ENCODE measurements at places on chromosomes 1 and 21. TPM values are rescaled to one million over a fixed set of nuclear protein-coding genes. Genes with fewer than 3 reads are reported as not detected.

Gene HENMT1
- 10.8 TPM for total RNA-seq

DNA sequence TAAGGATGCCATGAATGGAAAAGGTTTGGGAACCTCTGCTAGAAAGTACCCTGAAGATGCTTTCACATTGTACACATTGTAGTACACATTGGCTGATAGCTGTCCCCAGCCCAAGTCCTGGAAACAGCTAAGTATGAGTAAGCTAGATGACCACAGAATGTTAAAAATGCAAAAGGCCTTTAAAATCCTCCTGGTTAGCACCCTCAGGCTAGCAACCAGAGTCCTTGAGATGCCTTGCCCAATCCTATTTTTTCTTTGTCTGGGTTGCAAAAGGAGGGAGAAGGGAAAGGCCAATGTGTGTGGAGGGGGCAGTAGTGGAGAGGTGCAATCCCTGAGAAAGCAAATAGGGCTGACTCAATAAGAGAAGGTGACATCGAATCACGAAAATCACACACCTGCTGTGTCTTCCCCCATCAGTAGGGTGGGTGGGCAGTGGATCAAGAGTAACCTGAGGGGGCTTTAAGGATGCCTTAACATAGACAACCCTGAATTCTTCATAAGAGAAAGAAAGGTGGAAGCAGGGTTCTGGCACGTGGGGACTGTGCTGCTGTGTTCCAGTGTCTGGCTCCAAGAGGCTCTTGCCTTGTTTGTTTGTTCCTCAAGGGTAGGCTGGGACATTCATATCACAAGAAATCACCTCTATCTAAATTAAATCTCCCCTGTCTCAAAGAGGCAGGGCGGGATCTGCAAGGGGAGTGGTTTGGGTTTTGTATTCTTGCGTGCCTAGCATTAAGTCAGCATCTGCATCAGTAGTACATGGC is 266.2 kb upstream of the PLXNA2 start:
- peaks cover 14% of the 10 kb centered on the region for H3K27me3 ChIP-seq
- H3K36me3 ChIP-seq: no peaks in the 10 kb centered on the region
- DNase-seq: no peak
- no peak overlapping the region for H3K27ac ChIP-seq
- no peak overlapping the region for H3K4me3 ChIP-seq
- H3K4me1 ChIP-seq: peaks cover 5% of the 10 kb centered on the region

GRCh38 chr1:230778916-230779590 is 31.9 kb downstream of the CAPN9 start:
- no peaks in the 10 kb centered on the region for H3K36me3 ChIP-seq
- no peak overlapping the region for H3K4me3 ChIP-seq
- H3K27me3 ChIP-seq: no peaks in the 10 kb centered on the region
- H3K4me1 ChIP-seq: peaks cover 25% of the 10 kb centered on the region
- DNase-seq: no peak

DNA sequence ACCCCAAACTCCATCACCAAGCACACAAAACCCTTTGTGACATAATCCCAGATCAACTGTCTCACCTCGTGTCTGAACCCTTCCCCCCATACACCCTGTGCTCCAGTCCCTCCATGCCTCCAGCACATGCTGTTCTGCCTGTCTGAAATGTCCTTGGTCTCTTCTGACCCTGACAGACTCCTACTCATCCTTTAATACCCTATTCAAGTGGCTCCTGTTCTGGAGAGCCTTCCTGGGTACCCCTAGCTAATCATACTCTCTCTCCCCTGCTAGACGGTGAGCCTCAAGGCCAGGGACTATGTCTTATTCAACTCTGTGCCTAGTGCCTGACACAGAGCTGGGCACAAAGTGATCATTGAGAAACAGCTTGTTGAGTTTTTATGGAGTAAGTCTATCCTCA is 125.0 kb downstream of the LACTBL1 start:
- DNase-seq: no peak
- H3K27me3 ChIP-seq: no peaks in the 10 kb centered on the region
- no peak overlapping the region for H3K27ac ChIP-seq
- H3K4me3 ChIP-seq: no peak overlapping the region

DNA sequence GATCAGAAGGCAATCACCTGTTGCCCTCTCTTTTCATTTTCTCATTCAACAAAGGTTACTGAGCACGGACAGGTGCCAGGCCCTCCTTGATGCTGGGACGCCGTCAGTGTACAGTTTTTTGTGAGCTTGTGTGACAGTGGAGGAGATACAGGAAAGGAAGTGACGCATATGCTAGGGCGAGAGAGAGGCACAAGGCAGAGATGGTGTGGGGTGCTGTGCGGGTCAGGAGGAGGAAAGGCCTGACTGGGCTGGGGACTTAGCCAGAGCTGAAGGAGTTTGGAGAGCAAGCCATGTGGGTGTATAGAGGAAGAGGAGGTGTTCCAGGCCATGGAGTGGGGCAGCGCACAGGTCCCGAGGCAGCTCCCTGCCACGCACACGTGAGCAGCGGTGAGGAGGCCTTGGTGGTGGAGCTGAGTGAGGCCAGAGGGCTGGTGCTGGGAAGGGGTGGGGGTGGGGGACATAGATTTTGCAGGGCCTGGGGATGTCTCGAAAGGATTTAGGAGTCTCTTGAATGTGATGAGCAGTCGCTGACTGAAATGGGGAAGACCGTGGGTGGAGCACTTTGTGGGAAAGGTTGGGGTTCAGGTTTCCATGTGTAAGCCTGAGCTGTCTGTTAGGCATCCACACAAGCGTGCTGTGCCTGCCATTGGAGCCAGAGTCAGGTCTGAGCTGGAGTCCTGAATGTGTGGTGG is 46.0 kb downstream of the TRAPPC10 start:
- H3K36me3 ChIP-seq: peaks cover 18% of the 10 kb centered on the region
- DNase-seq: no peak
- H3K27ac ChIP-seq: peak overlapping the region; percentile 73
- H3K27me3 ChIP-seq: no peaks in the 10 kb centered on the region
- no peak overlapping the region for H3K4me3 ChIP-seq

DNA sequence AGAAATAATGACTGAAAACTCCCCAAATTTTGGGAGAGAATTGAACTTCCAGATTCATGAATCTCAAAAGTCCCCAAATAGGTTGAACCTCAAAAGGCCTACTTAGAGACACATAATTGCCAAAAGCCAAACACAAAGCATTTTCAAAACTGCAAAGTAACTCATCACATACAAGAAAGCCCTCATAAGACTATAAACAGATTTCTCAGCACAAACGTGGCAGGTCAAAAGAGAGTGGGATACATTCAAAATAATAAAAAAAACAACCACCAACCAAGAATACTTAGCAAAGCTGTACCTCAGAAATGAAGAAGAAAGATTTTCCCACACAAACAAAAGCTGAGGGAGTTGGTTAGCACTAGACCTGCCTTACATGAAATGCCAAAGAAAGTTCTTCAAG is 57.9 kb downstream of the CCN1 start:
- H3K4me1 ChIP-seq: peaks cover 8% of the 10 kb centered on the region
- H3K36me3 ChIP-seq: peaks cover 30% of the 10 kb centered on the region
- DNase-seq: no peak
- no peak overlapping the region for H3K27ac ChIP-seq

DNA sequence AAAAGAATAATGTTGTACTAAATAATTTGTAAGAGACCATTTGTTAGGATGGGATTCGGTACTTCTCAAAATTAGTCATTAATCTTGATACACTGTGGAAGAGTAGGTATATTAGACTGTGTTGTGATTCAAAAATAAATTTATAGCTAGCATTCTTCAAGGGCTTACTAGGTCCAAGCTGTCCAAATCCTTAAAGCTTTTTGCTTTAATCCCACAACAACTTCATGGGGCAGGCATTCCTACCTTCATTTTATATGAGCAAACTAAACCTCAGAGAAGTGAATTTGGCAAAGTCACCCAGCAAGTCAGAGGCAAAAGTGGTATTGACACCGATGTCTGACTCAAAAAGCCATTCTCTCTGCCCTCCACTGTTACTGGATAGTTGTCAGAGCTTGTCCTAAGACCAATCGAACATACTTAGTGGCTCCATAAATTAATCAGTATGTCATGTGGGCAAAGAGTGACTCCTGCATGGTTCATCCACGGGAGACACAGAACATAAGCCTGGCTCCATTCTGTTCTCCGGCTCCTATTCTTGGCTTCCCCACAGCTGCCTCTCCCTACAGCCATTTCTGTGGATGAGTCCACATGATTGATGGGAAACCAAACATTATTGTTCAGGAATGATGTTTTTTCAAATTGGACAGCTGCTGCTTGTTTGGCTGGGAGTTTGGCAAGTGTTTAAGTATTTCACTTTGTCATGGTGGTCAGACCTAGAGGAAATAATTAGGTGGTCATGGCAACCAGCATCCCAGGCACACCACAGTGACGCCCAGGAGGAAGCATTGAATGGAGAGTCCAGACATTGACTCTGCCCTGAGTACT is 133.4 kb upstream of the FGGY start:
- peak overlapping the region; percentile 45 for H3K27ac ChIP-seq
- no peak overlapping the region for H3K4me3 ChIP-seq
- H3K36me3 ChIP-seq: no peaks in the 10 kb centered on the region
- H3K27me3 ChIP-seq: no peaks in the 10 kb centered on the region

GRCh38 chr1:1402072-1402900 is 3.2 kb upstream of the CCNL2 start:
- peaks cover 22% of the 10 kb centered on the region for H3K36me3 ChIP-seq
- no peak overlapping the region for H3K4me3 ChIP-seq
- no peak for DNase-seq
- peaks cover 53% of the 10 kb centered on the region for H3K4me1 ChIP-seq

DNA sequence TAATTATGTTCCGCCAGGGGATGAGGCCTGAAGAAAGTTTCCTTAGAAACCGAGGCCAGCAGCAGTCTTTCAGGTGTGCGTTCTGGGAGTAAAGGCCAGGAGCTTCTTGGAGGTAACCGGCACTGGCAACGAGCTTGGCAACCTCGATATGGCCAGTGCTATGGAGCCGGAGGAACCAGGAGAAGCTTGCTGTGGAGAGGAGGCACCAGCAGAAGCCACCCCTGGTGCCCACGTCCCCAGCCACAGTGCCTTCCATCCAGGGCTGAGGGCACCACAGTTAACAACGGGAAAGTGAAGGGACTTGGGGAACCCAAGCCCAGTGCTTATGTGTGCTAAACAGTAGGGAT is 41.5 kb upstream of the LIN9 start:
- no peaks in the 10 kb centered on the region for H3K4me1 ChIP-seq
- DNase-seq: no peak
- H3K27ac ChIP-seq: no peak overlapping the region
- no peaks in the 10 kb centered on the region for H3K27me3 ChIP-seq
- no peaks in the 10 kb centered on the region for H3K36me3 ChIP-seq
- H3K4me3 ChIP-seq: no peak overlapping the region

DNA sequence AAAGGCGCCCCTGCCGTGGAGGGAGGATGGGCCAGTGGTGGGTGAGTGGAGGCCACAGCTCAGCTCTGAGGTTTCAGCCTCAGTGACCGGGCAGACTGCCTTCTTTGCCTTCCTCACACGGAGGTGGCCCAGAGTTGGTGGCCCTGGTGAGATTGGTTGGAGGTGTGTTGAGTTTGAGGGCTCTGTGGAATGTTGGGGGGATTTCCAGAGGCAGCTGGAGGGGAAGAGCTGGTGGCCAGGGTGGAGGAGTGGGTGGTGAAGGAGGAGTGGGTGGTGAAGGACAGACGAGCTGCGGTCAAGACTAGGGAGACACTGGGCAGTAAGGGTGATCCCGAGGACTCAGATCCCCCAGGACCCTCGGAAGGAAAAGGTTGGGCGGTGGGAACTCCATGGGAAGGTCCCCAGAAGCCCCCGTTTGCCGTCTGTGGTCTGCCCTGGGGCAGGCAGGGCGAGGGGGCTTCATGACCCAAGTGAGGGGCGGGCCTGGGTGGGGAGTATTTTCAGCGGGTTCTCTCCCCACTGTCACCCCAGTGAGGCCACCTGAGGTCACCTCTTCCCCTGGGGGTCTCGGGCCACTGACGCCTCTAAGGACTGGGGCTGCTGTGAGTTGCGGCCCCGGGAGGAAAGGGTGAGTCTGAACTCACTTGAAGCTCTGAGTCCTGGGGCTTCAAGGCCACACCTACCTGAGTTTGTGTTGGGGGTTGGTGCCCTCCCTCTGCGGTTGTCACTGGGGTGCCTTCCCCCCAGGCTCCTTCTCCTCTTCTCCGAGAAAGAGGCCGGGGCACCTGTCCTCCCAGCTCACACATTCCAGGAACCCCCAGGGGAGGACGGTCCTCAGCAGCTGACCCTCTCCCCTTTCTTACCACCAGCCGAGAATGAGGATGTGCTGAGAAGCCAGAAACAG is 22.7 kb upstream of the PIK3CD start:
- H3K4me1 ChIP-seq: peaks cover 3% of the 10 kb centered on the region
- H3K27ac ChIP-seq: no peak overlapping the region
- peaks cover 1% of the 10 kb centered on the region for H3K27me3 ChIP-seq
- no peaks in the 10 kb centered on the region for H3K36me3 ChIP-seq
- DNase-seq: no peak
- no peak overlapping the region for H3K4me3 ChIP-seq

- H3K27ac ChIP-seq: no peak overlapping the region
- H3K4me3 ChIP-seq: no peak overlapping the region
- no peak for DNase-seq
- peaks cover 20% of the 10 kb centered on the region for H3K4me1 ChIP-seq
- H3K27me3 ChIP-seq: no peaks in the 10 kb centered on the region
- H3K36me3 ChIP-seq: peaks cover 4% of the 10 kb centered on the region
These were observed 477.5 kb downstream of the SMYD3 start for GRCh38 chr1:246029616-246030015.

Gene RPE65
- not detected for total RNA-seq

GRCh38 chr1:183126528-183126927 is 59.5 kb upstream of the LAMC2 start:
- H3K27me3 ChIP-seq: no peaks in the 10 kb centered on the region
- DNase-seq: no peak
- H3K4me3 ChIP-seq: no peak overlapping the region
- H3K27ac ChIP-seq: no peak overlapping the region

DNA sequence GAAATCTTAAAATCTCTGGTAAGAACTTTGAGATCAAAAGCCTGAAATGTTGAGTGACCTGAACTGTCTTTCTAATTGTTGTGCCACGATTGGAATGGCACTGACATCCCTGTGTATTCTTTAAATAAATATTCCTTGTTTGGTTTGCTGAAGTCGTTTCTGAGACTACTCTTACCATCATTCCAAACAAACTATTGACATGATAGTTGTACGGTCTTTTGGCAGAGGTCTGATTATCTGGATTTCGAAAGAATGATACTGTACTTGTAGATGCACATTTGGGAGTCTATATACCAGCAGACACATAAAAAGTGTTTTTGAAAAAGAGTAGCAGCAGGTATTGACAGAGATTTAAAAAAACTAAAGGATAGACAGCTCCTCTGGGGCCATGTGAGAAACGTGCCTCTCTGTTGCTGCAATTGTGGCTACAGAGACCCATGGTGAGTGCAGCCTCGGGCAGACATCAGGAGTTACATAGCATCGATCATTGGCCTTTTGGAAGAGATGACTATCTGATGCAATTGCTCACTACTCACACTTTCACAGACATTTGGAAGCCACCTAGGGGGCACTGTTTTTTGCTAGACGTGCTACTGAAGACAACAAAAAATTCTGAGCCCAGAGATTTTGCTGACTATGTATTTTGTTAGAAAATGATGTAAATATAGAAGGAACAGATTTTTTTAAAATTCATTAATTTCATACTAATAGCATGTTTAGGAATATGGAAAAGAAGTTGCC is 464.5 kb downstream of the KCNT2 start:
- no peak overlapping the region for H3K27ac ChIP-seq
- no peak for DNase-seq
- H3K4me3 ChIP-seq: no peak overlapping the region
- H3K4me1 ChIP-seq: peaks cover 5% of the 10 kb centered on the region
- H3K27me3 ChIP-seq: no peaks in the 10 kb centered on the region

GRCh38 chr1:44237721-44238457 is 24.6 kb downstream of the DMAP1 start:
- H3K27ac ChIP-seq: no peak overlapping the region
- H3K4me1 ChIP-seq: peaks cover 28% of the 10 kb centered on the region
- no peaks in the 10 kb centered on the region for H3K27me3 ChIP-seq
- no peak overlapping the region for H3K4me3 ChIP-seq
- peaks cover 3% of the 10 kb centered on the region for H3K36me3 ChIP-seq

Gene GBP5
- not detected for total RNA-seq

Gene LZIC
- 26.1 TPM for total RNA-seq
